G401 (cell line): ENCODE measurements at places on chromosomes 11 and 22.

GRCh38 chr11:88404932-88405710 is 67.6 kb upstream of the CTSC start:
- DNase-seq: no peak

- DNase-seq: no peak
Measured at GRCh38 chr11:2071748-2072385, 67.3 kb downstream of the IGF2 start.

DNA sequence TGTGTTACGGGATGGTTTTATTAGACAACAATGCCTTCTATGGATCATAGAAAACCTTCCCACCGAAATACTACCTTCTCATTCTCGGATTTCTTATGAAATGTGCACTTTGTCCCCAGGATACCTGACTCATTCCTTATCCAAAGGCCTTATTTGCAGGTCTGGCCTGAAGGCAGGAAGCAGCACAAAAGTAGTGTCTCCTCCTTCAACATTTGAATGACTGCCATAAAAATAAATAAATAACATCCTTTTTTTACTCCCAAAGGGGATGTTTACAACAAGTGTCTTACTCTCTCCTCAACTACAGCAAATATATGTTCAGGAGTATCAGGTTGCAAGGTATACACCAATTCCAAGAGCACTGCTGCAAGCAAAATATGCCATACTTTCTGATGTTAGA is 41.6 kb upstream of the PAK1 start:
- DNase-seq: no peak

DNA sequence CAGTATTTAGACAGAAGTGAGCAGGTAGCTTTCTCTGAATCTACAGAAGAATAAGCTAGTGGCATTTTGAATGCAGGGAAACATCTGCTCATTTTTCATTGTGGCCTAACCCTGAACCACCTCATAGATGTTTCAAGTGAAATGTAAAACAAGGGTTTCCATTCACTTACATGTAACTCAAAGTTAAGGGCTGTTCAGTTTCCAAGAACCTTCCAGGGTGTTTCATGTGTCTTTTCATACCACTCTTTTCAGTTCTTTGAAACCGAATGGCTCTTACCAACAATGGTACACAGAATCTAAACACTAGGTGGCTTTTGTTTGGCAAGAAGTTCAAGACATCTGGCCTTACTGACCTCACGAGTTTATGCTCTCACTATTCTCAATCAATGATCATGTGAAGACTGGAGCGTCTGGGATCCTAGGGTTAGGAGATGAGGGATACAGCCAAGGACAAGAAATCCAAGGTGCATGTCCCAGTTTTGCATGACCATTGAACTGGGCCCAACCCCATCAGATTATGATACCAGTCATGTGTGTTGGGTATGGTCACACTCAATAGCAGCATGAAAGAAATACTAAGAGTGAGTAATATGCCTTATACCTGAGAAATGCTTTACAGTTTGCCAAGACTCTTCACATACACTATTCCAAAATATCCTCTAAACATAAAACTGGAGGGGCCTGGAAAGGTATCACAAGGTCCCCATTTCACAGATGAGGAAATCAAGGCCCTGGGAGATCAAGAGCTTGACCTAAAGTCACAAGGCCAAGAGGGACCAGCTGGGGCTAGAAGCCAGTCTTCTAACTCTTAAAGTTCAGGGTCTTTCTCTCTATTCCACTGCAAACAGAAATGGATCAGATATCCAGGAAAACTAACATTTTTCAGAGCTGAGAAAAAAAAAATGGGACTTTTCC is 92.7 kb downstream of the ETS1 start:
- no peak for DNase-seq

- peak; percentile 56 for DNase-seq
Measured at GRCh38 chr11:57277845-57278720, 41.0 kb upstream of the APLNR start.

GRCh38 chr22:18103527-18104269 is 6.9 kb upstream of the TUBA8 start:
- peak; percentile 59 for DNase-seq

DNA sequence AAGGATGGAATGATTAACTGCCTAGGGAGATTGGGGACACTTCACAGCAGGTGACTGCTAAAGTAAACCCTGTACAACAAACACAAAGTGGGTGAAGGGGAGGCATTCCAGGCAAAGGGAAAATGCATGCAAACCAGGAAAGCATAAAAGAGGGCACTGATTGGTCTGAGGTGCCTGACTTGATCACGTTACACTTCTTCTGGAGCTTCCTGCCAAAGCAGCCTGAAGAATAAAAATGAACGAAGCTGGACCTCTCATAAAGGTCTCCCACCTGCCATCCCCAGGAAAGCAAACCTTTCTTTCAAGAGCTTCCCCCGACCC is 46.7 kb upstream of the SCUBE2 start:
- no peak for DNase-seq

DNA sequence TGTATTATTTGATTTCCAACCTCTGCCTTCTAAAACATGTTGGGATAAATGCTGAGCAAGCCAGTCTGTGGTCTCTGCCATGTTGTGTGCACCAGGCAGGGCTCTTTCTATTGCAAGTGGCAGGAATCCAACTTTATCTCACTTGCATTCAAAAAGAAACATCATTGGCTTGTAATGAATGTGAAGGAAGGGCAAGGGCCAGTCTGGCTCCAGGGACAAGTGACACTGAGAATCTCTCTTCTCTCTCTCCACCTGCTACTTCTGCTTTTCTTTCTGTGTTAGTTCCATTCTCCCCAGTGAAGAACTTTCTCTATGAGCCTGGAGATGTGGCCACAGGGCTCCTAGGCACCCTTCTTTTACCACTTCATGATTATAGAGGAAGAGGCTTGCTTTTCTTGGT is 329.9 kb upstream of the NCAM1 start:
- no peak for DNase-seq

DNA sequence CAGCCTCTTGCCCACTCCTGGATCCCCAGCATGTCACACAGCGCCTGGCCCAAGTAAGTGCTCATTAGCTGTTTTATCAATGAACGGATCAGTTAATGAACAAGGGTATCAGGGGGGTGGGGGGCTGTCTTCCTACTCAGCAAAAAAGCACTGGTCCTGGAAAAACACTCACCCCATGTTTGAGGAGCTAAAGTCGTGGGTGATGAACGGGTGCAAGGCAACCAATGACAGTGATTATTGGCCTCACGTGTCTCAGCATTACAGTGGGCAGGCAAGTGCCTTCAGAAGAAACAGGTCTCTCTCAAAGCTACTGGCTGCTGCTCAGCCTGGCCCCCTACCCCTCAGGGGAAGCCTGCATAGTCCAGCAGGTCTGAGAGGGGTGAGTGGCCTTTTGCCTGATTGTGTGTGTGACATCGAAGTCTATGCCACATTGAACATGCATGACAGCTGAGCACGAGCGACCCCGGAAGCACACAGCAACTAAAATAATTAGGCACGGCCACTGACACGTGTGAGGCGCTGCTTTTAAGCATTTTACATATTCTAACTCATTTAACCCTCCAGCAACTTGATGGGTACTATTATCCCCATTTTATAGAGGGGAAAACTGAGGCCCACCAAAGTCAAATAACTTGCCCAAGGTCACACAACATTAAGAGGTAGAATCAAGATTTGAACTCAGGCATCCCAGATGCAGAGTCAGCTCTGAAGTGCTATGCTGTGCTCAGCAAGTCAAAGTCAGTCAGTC is 2.6 kb upstream of the MS4A10 start:
- no peak for DNase-seq

DNA sequence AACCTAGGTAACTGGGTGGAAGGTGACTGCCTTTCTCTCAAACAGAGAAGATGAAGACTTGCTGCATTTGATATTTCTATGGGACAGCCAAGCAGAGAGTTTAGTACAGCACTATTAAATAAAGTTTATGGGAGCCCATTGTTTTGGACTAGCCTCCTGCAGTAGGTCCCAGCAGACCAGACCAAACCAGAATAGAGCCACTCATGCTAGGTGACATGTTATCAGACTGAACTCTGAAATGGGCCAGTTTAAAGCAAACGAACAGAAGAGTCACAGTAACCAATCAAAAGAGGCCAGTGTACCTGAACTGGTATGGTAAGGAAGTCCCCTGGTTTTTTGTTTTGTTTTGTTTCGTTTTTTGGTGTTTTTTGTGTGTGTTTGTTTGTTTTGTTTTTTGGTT is 7.9 kb upstream of the MPZL2 start:
- DNase-seq: no peak

DNA sequence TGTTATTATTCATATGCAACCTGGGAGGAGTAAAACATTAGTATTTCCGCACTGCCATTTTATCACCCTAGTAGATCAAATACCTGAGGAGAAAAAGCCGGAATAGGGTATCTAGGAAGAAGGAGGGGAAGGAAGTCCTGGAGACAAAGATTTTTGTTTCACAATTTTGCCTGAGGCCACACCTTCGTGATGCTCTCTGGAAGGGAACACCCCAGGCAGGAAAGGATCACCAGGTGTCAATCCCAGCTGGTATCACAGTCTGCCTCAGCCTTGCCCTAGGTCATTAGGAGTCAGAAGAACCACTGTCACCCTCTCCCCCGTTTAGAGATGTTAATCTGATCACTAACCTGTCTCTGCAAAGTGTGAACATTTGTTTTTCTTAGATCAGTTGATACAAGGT is 35.4 kb upstream of the IGSF9B start:
- no peak for DNase-seq

DNA sequence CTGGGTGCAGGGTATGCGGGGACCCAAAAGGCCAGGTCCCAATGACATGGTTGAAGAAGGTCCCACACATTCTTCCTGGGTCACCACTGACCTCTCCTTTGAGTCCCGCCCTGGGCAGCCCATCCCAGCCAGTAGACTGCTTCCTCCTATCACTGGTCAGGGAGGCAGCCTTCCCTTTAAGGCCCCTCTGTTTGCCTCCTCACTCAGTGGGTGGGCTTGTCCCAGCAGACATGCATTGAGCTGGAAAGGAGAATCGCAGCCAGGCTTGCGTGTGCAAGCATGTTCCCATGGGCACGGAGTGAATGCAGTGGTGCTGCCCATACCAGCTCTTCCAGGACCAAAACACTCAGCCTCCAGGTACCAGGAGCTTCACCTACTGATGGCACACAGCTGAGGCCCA is 162.4 kb upstream of the SYT13 start:
- DNase-seq: no peak

DNA sequence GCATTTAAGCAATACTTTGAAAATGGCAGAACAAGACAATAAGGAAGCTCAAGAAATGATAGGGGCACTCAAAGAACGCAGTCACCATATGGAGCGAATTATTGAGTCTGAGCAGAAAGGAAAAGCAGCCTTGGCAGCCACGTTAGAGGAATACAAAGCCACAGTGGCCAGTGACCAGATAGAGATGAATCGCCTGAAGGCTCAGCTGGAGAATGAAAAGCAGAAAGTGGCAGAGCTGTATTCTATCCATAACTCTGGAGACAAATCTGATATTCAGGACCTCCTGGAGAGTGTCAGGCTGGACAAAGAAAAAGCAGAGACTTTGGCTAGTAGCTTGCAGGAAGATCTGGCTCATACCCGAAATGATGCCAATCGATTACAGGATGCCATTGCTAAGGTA is 51.9 kb downstream of the SPECC1L start:
- peak; percentile 30 for DNase-seq

DNA sequence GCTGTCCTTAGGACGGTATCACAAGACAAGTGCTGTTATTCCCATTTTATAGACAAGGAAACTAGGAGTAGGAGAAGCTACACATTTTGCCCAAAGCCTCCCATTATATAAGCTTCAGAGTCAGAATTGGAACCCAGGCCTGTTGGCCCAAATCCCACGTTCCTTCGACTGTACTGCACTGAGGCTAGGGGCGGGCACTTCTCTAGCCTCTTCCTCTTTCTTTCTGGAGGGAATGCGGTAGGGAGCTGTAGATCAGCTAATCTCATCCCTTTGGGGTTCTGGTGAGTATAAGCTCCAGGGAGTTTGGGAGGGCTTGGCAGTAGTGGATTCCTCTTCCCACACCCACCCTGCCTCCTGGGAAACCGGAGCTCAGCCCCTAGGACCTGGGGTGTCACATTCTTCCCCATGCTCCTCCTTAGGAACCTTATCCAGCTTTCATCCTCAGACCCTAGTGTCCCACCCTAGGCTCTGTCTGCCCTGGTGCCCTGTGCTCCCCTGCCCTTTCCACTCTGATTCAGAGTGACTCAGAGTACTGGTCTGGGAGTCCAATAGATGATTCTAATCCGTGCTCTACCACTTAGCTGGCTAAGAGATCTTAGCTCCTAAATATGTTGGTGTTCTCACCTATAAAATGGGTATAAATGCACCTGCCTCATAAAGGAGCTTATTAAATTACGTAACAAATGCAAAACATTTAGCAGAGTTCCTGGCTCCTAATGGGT is 29.3 kb downstream of the PHLDB1 start:
- DNase-seq: no peak

DNA sequence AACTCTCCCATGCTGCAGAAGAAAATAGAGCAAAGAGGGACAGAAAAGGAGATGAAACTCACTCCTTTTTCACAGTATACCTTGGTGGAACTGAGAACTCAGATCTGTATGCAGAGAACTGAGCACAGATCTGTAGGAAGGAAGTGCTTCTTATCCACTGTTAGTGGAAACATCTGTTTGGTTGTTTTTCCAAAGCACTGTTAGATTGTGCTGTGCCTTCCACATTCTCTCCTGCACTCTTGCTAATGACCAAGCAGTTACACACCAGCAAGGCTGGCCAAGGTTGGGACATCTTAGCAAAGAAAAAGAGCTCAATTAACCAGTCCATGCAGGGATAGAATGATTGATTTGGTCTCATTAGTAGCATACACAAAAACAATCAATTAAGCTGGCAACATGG is 20.1 kb upstream of the SIK2 start:
- no peak for DNase-seq

DNA sequence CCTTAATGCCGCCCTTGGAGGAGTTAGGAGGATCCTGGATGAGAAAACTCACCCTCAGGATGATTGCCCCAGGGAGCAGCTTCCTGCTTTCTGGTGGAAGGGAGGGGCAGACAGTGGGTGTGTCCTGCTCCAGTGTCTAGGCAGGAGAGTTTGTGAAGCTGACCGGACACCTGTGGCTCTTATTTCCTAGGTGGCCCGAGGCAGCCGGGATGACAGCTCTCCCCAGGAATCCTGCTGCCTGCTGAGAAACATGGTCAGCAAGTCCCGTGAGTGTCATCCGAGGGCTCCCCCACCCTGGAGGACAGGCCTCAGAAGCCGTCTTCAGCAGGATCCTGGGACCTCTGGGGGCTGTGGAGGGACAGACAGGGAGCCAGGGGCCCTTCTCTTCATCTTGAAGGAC is 50.4 kb downstream of the ST3GAL4 start:
- DNase-seq: no peak

DNA sequence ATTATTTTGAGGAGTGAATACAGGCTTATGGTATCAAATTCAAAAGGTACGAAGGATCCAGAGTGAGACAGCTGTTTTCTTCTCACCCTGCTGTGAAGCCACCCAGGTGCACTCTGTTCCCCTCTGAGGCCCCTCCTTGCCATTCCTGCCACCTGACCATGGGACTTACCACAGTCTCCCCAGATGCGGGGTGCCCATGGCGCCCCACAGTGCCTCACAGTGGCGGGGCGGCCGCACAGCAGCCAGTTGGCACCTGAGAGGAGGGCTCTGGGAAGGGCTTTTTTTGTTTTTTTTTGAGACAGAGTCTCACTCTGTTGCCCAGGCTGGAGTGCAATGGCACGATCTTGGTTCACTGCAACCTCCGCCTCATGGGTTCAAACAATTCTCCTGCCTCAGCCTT is 151.7 kb downstream of the CEP164 start:
- no peak for DNase-seq

GRCh38 chr22:37146507-37147180 is 3.1 kb downstream of the IL2RB start:
- DNase-seq: no peak

- DNase-seq: peak; percentile 74
Measured at GRCh38 chr11:65488273-65489034, 10.4 kb upstream of the MALAT1 start.

GRCh38 chr11:134562196-134562595 is 150.2 kb upstream of the B3GAT1 start:
- no peak for DNase-seq
